ENCODE measurements at places on chromosomes 11 and 22. TPM values are rescaled to one million over a fixed set of nuclear protein-coding genes. Genes with fewer than 3 reads are reported as not detected.

KCTD14 gene
- total RNA-seq: 1.2 TPM

TSPAN32 gene
- total RNA-seq: 4.0 TPM

GRCh38 chr22:29244785-29245625, 22.8 kb downstream of the RHBDD3 start:
- no peaks in the 10 kb centered on the region for H3K27me3 ChIP-seq
- no peaks in the 10 kb centered on the region for H3K36me3 ChIP-seq
- peaks cover 31% of the 10 kb centered on the region for H3K4me1 ChIP-seq
- no peak overlapping the region for H3K4me3 ChIP-seq

GRCh38 chr22:39713799-39714290, 143.3 kb downstream of the CACNA1I start:
- H3K4me3 ChIP-seq: no peak overlapping the region
- H3K27ac ChIP-seq: no peak overlapping the region
- H3K27me3 ChIP-seq: no peaks in the 10 kb centered on the region
- H3K4me1 ChIP-seq: peaks cover 3% of the 10 kb centered on the region

- no peak for DNase-seq
- H3K4me1 ChIP-seq: no peaks in the 10 kb centered on the region
Measured at GRCh38 chr11:69333879-69334278, 39.9 kb downstream of the MYEOV start.

DNA sequence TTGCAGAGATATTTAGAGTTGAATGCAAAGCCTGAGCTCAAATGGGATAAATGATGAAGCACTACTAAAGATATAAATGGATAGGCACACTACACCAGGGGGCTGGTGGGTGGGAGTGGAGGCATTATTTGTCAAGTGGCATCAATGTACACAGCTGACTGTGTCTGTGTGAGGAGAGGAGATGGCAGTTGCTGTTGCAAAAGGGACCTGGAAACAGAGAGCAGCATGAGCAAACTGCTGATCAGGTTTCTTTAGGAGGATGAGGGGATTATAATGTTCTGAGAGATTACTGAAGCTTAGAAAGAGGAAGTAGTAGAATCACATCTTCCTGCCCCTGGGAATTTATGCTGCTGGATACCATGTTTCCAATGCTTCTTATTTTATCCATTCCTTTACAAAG, 39.4 kb upstream of the LIN7C start:
- H3K4me1 ChIP-seq: no peaks in the 10 kb centered on the region
- no peaks in the 10 kb centered on the region for H3K36me3 ChIP-seq

SLC22A9 gene
- not detected for total RNA-seq

DNA sequence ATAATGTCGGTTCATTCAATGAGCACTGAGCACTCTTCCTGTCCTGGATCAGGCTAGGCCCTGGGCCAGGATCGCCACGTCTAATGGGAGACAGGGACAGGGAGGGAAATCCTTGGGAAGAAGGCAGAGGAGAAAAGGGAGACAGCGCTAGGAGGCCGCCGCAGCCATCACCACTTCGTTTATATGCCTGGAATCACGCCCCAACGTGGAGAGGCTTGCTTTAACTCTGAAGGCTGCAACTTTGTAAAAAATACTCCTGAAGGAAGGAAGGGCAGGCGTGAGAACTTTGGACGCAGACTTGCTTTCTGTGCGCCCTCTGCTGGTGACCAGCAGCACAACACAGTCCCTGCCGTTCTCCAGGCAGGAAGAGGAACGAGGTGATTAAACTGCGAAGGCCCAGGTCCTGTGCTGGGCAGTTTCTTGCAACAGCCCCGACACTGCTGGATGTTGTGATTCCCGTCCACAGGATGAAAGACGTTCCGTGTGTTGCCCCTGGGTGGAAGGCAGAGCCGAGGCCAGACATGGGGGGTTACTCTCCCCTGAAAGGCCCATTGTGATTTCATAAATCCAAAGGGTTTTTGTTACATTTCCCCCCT, 22.1 kb downstream of the RIBC2 start:
- no peak overlapping the region for H3K27ac ChIP-seq
- H3K27me3 ChIP-seq: no peaks in the 10 kb centered on the region
- H3K36me3 ChIP-seq: no peaks in the 10 kb centered on the region

MYBPC3 gene
- total RNA-seq: 0.09 TPM

GRCh38 chr22:42399315-42400271, 32.6 kb downstream of the NFAM1 start:
- no peak overlapping the region for H3K27ac ChIP-seq
- DNase-seq: no peak
- peaks cover 4% of the 10 kb centered on the region for H3K4me1 ChIP-seq
- H3K4me3 ChIP-seq: no peak overlapping the region

GRCh38 chr22:49956914-49957825, 3.4 kb upstream of the PIM3 start:
- H3K36me3 ChIP-seq: no peaks in the 10 kb centered on the region
- no peaks in the 10 kb centered on the region for H3K27me3 ChIP-seq
- peaks cover 13% of the 10 kb centered on the region for H3K4me1 ChIP-seq

DNA sequence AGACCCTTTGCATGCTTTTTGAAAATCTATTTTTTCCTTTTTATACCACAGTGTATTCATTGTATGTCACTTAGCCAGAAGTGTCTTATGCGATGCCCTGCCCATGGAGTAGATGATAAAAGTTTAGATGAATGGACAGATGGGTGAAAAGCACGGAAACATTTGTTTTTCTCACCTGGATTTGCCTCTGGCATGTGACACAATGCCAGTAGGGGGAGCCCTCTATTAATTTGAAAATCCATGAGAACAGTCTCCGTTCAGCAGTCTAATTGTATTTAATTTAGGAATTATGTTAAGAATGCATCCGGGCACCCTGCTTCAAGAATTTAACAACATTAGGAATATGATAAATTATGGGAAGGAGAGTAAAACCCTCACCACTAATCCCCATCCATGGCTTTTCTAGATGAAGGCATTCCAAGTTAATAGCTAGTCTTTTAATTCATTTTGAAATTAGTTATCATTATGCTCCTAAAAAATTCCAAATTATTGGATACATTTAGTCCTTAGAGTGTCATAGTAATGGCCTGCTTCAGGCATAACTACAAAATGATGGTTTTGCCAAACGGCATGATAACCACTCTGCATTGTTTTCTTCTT, 55.3 kb upstream of the ALKBH3 start:
- H3K36me3 ChIP-seq: no peaks in the 10 kb centered on the region
- no peak overlapping the region for H3K27ac ChIP-seq
- H3K4me3 ChIP-seq: no peak overlapping the region
- peak; percentile 19 for DNase-seq
- H3K27me3 ChIP-seq: no peaks in the 10 kb centered on the region

- no peak for DNase-seq
- H3K36me3 ChIP-seq: peaks cover 43% of the 10 kb centered on the region
- H3K27me3 ChIP-seq: no peaks in the 10 kb centered on the region
Measured at GRCh38 chr11:18361154-18361553, 33.2 kb upstream of the LDHA start.

GRCh38 chr22:33124471-33124870, 66.3 kb upstream of the SYN3 start:
- DNase-seq: no peak
- H3K36me3 ChIP-seq: no peaks in the 10 kb centered on the region
- H3K27ac ChIP-seq: no peak overlapping the region
- H3K27me3 ChIP-seq: no peaks in the 10 kb centered on the region
- no peak overlapping the region for H3K4me3 ChIP-seq
- H3K4me1 ChIP-seq: no peaks in the 10 kb centered on the region

DNA sequence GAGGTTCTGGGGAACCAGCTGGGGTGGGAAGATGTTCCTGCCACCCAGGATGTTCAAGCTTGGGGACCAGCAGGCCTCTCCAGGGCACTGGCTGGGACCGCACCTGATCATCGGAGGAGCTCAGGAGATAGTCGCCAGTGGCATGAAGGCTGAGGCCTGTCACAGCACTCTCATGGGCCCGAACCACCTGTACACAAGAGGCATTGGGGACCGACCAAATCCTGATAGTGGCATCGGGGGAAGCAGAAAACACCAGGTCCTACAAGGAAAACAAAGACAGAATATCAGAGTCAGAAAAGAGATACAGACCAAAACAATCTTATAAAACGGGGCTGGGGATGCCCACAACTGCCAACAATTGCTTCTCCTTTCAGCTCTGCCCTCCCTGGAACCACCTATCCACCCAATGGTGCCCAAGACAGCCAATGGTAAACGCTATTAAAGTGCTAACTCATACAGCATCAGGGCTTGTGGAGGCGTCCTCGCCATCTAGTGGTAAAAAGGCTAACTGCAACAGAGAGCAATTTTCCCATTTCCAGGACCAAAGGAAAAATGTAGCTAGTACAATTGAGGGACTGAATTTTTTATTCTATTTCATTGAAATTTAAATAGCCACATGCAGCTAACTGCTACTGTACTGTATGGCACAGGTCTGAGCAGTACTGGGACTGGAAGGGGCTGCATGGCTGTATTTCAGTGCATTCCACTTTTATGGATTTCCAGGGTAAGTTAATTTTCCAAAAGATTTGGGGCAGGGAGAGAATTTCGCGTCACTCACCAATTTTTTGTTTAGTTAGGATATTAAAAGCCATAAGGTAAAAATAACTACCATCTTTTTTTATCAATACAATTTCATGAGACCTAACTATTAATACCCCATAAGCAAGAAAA, 7.1 kb downstream of the PRPF19 start:
- no peak overlapping the region for H3K27ac ChIP-seq
- DNase-seq: no peak
- no peak overlapping the region for H3K4me3 ChIP-seq
- H3K27me3 ChIP-seq: no peaks in the 10 kb centered on the region
- peaks cover 97% of the 10 kb centered on the region for H3K36me3 ChIP-seq

DNA sequence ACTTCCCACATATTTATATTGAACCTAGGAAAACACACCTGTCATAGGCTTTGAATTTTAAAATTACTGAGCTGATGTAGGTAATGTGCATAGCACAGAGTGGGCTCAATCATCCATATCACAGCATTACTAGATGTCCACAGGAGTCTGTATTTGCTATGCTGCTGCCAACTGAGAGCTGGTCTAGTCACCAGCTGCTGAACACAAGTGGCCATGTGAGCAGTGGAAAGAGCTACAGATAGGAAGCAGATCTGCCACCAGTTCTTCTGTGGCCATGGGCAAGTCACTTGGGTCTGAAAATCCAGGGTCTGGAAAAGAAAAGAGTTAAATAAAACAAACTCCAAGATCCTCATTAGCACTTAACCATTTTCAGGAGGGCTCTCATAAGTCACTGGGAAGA, 91.8 kb downstream of the APIP start:
- H3K36me3 ChIP-seq: no peaks in the 10 kb centered on the region
- no peak for DNase-seq
- H3K27ac ChIP-seq: no peak overlapping the region
- H3K27me3 ChIP-seq: no peaks in the 10 kb centered on the region

DNA sequence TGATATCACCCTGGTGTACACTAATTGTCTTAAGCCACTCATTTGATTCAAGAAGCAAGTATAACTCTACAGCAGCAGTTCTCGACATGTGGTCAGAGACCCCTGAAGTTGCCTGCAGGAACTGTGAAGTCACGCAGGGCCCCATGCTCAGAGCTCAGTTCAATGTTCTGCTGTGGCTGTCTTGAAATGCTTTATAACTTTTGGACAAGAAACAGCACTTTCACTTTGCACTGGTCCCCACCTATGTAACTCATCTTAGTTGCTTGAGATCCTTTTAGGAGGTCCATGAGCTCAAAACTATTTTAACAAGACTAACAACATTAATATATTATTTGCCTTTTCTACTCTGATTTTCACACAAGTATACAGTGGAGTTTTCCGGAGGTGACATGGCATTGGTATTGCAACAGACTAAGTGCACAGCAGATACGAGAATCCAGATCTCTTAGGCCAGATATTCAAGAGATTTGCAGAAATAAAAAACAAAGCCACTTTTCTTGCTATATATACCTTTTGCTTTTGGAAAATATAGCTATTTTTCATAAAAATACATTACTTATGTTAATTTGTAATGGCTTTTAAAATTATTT, 64.8 kb downstream of the PRR5L start:
- DNase-seq: no peak
- H3K27ac ChIP-seq: no peak overlapping the region
- no peaks in the 10 kb centered on the region for H3K36me3 ChIP-seq

DNA sequence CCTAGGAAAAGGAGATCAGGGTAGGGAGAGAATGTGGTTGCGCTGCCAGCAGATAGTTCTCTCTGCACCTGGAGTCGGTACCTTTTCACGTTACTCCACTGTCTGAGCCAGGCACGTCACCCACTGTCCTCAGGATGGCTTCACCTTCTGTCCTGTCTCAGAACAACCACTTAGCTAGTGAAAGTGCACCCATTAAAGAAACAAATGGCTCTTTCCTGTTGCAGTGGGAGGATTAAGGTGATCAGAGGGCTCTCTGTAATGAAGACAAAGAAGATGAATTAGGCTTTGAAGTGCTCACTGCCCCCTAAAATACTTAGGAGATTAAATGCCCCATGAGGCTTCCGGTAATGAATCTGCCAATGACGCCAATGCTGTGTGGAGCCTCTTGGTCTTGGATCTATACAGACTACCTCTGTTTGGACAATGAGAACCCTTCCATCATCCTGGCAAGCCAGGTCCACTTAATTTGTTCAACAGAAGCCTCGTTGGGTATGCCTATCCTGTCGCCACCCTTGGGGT, 113.7 kb downstream of the INSC start:
- no peaks in the 10 kb centered on the region for H3K4me1 ChIP-seq
- no peak overlapping the region for H3K4me3 ChIP-seq
- H3K27ac ChIP-seq: no peak overlapping the region
- no peaks in the 10 kb centered on the region for H3K36me3 ChIP-seq
- no peak for DNase-seq
- H3K27me3 ChIP-seq: no peaks in the 10 kb centered on the region

DNA sequence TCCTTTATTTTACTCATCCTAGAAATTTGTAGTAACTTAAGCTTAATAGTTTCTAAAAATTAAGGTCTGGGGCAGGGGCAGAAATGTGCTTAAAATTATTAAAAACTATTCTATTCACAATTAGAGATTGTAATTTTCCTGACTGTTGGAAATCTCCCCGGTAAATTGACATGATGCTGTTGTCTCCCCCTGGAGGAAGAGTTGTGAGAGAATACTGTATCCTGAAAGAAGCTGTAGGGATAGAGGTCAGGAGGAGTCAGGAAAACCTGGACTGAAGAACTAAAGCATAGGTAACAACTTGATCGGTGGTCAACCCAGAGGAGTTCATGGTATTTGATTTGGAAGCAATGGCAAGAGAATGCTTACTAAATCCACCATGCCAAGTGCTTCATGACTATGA, 16.2 kb upstream of the ESAM start:
- no peaks in the 10 kb centered on the region for H3K36me3 ChIP-seq
- H3K27ac ChIP-seq: no peak overlapping the region
- DNase-seq: no peak
- no peak overlapping the region for H3K4me3 ChIP-seq
- H3K27me3 ChIP-seq: no peaks in the 10 kb centered on the region

- DNase-seq: no peak
- H3K27me3 ChIP-seq: no peaks in the 10 kb centered on the region
- no peaks in the 10 kb centered on the region for H3K36me3 ChIP-seq
- H3K4me3 ChIP-seq: no peak overlapping the region
Measured at GRCh38 chr22:47854251-47854650, 1091.8 kb downstream of the TBC1D22A start.

GAS2L1 gene
- 0.80 TPM for total RNA-seq

DNA sequence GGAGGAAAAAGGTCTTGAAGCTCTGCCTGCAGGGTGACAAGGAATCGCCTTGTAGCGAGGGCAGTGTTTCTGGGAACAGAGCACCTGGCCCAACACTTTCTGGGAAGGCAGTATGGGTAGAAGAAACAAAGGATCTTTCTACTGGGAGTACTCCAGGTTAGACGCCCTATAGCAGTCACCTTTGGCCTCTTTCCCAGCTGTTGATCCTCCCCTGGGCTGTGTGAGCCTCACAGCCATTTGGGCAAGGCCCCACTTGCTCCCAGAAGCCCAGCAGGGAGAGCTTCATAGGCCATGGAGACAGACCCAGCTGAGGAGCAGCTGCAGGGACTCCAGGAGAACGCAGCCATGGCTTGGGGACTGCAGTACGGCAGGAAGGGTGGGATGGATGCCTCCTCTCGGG, 1.2 kb downstream of the SLCO2B1 start:
- no peak overlapping the region for H3K27ac ChIP-seq
- no peaks in the 10 kb centered on the region for H3K4me1 ChIP-seq
- H3K36me3 ChIP-seq: no peaks in the 10 kb centered on the region
- no peaks in the 10 kb centered on the region for H3K27me3 ChIP-seq

RIBC2 gene
- 2.2 TPM for total RNA-seq

Data from thymus (tissue), 14 donors.